SK-N-SH (cell line): ENCODE measurements at places on chromosomes 12 and 14.

- DNase-seq: no peak
Observed at GRCh38 chr14:39217214-39217879, 16.4 kb upstream of the MIA2 start.

DNA sequence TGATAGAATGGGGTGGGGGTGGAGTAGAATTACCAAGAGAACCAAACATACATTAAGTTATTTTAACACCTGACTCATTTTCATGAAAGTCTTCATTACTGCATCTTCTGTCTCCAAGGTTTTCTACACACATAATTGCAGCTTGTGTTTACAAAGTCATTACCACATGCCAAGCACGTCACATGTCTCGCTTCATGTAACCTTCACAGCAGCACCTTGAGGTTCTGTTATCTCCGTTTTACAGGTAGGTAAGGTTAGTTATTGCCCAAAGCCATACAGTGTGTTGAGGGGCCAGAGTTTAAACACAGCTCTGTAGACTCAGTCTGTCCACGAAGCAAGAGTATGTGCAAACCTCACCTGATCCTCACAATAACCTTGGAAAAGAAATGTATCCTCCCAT lies 64.3 kb upstream of the RBM19 start:
- DNase-seq: no peak

GRCh38 chr14:61168141-61168540 lies 113.0 kb downstream of the TMEM30B start:
- DNase-seq: no peak

- DNase-seq: no peak
Observed at GRCh38 chr12:97293541-97293940, 169.1 kb upstream of the RMST start.

- no peak for DNase-seq
Observed at GRCh38 chr14:39138440-39138839, 24.3 kb downstream of the GEMIN2 start.

- no peak for DNase-seq
Observed at GRCh38 chr14:71799841-71800240, 132.4 kb upstream of the RGS6 start.

DNA sequence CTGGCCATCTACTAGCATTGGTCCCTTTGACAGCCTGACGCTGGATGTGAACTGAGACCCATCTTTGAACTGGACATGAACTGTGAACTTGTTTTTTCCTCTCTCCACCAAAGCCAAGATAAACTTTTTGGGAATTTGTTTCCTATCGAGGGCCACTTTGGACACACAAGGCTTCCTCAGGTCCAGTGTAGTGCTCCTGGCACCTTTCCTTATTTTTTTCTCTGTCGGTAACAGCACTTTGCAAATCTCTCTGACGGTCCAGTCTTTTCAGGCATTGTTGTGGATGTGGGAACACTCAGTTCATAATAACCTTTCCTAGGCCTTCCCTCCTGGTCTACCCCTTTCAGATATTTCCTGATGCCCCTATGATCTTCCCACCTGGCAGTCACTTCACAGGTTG lies 5.0 kb downstream of the KCNA1 start:
- no peak for DNase-seq
